ENCODE measurements at places on chromosomes 5 and 9. TPM values are rescaled to one million over a fixed set of nuclear protein-coding genes. Genes with fewer than 3 reads are reported as not detected.
A peak's percentile ranks its signal among the peaks of the same experiment; 100 is the strongest.

The TAF11L5 gene
- total RNA-seq: not detected

The HARS2 gene
- total RNA-seq: 33.0 TPM

The ST6GALNAC4 gene
- total RNA-seq: 34.9 TPM

The PRRX2 gene
- total RNA-seq: 51.9 TPM

The PCA3 gene
- 0.81 TPM for total RNA-seq

The RIMOC1 gene
- total RNA-seq: 25.1 TPM

The CEP78 gene
- 9.6 TPM for total RNA-seq

The FGF10 gene
- total RNA-seq: 11.3 TPM

GRCh38 chr5:177994063-177994462 lies 2.0 kb downstream of the PROP1 start:
- no peak for DNase-seq

DNA sequence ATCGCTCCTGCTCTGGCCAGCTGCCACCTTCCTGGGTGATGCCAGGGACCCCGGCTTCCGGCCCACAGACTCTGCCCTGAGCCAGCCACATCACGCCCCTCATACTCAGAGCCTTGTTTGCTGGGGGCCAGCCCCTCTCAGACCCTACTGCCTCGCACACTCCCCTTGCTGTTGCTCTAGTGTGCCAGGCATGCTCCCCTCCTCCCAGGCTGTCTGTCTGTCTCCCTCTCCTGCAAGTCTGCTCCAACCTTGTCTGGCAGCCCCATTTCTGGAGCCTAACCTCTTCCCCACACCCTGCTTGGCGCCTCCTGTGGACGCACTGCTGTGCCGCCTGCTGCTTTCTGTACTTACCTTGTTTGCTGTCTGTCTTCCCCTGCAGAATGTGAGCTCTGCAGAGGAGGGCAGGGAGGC lies 184.7 kb downstream of the HSPA4 start:
- DNase-seq: no peak

DNA sequence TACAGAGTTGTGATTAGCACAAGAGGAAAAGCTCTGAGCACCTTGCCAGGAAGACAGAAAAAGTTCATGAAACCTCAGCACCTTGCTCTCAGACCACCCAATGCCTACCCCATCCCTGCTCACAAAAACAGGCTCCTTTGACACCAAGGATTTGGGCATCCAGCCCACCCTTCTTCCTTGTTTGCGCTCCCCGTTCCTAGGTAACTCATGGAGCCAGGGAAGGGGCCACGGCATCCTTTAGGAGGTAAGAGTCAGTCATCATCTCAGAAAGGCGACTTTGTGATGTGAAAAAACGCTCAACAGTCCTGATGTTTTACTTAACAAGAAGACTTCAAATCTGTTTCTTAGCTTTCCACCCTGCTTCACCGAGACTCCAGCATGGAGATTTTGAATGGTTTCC lies 29.5 kb downstream of the SH3PXD2B start:
- DNase-seq: no peak

GRCh38 chr5:79173626-79174025 lies 62.0 kb downstream of the BHMT start:
- DNase-seq: no peak

GRCh38 chr9:133238851-133239532 lies 29.9 kb upstream of the OBP2B start:
- peak; percentile 68 for DNase-seq

DNA sequence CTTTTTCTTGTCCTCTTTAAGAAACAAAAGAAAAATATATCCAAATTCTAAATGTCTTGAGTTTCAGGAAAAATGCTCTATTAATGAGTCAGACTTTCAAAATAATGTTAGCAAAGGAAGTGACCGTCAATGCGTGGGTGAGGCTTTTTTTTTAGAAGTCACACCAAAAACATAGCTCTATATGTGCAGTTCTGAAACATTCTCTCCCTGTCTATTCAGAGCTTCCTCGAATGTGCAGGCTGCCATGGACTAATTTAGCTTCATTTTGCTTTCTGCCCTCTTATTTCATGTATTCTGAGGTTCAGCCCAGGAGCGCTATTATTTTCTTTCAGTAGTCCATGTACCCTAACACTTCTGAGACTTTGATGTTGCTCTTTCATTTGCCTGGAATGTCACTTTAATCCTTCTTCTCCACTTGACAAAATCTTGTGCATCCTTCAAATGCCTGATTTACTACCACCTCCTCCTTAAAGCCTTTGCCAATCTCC lies 72.5 kb upstream of the RASA1 start:
- DNase-seq: no peak

DNA sequence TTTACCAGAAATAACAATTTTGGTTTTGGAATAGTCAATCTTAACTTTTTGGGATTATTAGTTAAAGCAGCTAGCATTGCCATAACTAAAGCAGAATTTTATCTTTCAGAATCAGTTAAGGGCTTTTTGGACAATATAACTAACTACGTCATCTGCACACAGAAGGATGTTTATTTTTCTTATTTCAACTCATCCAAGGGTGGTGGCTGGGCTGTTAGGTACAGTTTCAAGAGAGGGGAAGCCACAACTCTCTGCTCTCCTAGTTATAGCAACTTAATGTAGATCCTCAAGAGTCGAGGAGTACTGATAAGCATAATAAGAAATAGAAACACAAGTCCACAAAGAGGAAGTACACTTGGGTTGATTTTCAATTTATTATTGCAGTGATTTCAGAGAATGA lies 65.6 kb downstream of the ANKRD55 start:
- no peak for DNase-seq

DNA sequence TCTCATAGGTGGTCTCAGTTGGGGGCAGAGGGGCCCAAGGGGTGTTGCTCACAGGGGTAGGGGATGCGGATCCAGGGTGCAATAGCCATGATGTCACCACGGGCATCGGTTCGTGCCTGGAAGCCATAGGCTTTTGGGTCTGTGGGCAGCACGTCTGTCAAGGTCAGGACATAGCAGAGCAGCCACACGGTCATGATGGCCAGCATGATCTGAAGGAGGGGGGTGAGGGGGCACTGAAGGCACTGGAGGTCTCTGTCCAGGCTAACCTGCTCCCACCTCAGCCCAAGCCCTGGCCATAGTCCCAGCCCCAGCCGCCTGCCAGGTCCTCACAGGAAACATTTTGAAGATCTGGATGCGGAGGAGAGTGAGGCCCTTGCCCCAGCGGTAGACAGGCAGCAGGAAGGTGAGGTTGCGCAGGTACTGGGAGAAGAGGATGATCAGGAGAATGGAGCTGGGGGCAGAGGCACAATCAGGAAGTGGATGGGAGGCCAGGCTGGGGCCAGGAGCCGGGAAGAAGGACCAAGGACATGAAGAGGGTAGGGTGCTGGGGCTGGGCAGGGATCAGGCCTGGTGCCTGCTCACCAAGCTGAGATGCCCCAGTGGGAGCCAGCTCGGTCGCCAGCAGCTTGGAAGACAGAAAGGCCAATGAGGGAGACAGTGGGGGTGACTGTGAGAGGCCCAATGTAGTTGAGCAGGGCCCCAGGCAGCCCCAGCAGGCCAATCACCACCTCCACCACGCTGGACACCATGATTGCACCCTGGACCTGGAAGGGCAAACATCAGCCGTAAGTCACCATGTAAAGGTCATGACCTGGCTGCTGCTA lies 3.3 kb downstream of the SLC23A1 start:
- DNase-seq: peak; percentile 27

DNA sequence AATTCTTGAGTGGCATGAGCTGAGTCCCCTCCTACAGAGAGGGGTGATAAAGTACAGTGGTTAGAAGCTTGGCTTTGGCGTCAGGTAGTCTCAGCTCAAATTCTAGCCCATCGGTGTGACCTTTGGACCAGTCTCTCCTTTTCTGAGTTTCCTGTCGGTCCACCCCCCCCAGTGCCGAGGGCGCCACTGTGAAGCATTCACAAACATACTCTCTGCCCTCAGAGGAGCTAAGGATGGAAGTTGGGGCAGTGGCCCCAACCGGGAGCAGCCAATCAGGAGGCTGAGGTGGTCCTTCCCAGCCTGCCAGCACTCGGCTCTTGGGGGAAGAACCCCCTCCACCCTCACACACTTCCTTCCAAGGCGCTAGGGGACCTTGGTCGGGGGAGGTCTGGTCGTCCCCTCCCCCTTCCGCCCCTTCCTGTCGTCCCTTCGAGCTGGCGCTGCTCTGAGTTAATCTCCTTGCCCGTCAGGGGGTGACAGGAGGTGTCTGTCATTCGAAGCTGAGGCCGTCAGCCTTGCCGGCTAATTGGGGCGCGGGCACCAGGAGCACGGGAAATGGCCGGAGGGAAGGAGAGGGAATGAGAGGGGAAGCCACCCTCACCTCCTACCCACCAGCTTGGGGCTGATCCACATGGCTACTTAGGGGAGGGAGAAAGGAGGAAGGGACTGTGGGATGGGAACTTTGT lies 53.0 kb downstream of the CXXC5 start:
- no peak for DNase-seq

GRCh38 chr9:2697492-2697891 lies 19.8 kb upstream of the KCNV2 start:
- no peak for DNase-seq

- peak; percentile 67 for DNase-seq
These were observed 18.1 kb downstream of the VAV2 start for GRCh38 chr9:133973791-133974630.

DNA sequence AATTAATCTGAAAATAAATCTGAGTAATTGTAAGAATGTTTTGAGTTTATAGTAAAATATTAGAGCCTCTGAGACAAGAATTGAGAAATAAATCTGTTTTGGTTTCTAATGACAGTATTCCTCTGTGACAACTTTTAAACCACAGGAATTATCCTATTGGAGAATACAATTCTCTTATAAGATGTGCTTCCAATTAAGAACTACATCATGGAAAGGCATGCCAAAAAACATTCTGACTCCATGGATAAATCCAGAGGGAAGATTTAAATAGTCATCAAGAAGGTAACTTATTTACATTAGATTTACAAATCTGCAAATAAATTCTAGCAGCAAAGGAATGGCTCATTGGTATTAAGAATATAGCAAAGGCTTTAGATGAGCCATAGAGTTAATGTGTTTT lies 178.3 kb upstream of the ACOT12 start:
- DNase-seq: no peak

DNA sequence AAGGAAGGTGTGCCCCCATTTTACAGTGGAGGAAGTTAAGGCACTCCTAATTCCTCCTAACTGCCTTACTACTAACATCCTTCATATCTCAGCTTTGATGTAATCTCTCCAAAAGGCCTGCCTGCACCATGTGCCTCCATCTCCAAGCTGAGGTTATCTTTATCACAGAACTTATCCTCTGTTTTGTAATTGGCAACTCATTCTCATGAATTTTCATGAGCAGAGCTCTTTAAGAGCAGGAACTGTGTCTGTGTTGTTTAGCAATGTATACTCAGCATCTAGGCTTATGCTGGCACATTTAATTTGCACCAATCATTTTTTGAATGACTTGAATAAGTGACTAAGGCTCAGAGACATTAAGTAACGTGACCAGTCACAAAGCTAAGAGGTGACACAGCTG lies 147.9 kb upstream of the VLDLR start:
- DNase-seq: no peak

DNA sequence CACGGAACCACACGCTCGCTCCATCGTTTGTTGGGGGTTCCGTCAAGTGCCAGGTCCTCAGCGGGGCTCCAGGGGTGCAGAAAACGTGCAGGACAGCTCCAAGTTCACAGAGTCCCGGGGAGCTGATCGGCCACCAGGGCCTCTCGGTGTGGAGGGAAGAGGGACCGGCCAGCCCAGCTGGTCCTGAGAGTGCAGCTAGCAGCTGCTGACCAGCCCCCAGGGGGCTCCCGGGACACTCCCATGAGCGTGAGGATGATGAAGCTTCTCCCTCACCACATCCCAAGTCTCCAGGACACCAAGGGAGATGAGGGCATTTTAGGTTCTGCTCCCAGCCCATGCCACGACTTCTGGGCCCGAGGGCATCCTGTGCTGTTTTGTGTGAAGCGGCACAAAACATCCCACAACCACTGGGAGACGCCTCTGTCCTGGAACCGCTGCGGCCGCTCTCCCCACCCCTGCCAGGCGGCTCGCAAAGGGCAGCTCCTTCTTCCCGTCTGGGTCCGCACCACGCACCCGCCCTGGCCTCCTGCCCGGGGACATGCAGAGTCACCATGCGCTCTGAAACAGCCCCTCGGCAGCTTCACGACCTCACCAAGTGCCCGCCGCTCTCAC lies 67.5 kb upstream of the IRX4 start:
- no peak for DNase-seq

DNA sequence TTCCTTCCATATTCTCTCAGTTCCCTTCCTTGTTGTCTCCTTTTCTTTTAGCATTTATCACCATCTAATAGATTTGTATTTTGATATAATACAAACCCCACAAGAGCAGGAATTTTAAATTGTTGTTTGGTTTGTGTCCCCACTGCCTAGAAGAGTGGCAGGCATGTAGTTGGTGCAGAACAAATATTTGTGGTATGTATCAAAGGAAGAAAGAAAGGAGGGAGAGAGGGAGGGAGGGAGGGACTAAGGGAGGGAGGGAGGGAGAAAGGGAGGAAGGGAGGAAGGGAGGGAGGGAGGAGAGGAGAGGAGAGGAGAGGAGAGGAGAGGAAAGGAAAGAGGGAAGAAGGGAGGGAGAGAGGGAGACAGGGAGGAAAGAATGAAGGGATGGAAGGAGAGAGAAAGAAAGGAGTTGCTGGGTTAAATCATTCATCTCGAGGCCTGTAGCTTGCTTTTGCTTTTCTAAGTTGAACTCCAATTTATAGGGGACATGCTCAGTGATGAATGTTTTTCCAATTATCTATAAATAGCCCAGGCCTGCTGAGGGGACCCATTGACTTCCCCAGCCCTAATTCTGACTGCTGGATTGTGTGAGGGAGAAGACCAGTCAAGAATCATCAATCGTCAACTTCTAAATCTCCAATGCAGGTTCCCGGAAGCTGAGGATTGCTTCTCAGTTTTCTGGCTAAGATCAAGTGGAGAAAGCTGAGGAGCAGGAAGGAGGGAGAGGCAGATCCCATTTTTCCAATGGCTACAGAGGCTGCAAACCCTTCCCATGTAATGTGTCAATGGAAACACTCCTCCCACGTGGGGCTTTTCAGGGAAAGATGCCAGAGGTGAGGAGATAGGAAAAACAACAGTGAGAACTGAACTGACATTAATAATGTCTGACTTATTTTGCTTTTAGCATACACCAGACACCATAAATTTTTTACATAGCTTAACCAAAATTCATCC lies 320.7 kb downstream of the ASTN2 start:
- DNase-seq: no peak

DNA sequence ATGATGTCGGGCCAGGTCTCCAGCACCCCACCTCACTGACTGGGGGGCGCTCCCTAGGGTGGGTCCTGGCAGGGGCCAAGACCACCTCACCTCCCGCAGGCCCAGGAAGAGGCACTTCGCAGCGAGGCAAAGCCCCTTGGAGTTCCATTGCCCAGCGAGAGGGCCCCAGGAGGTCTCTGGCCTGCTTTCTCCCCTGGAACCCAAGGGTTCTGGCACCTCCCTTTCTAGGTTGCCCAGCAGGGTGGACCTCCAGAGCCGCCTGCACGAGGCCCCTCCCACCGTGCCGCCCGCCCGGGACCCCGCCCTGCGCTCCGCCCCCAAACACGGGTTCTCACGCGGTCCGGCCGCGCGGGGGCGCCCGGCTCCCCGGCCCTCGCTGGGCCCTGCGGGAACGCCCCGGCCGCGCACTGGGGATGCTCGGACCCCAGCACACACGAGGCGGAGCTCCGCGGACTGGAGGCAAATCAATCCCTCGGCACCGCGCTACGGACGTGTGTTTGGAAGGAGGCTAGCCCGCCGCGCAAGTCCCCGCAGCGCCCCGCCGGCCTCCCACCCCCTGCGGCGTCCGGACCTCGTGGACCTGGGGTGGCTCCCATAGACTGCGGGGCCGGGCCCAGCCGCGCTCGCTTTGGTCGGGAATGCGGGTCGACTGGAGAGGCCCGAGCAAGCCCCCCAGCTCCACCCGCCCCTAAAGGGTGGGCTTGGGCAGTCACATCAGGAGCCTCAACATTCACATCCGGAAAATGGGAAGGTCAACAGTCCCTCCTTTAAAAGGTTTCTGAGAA lies 99.5 kb upstream of the LMX1B start:
- DNase-seq: peak; percentile 91

GRCh38 chr9:35908504-35909125 lies 675 bp upstream of the SPAAR start:
- DNase-seq: no peak
